Fibroblast of skin of scalp (primary cell): ENCODE measurements at places on chromosomes 4 and X.
A peak's percentile ranks its signal among the peaks of the same experiment; 100 is the strongest.

GRCh38 chr4:70667740-70668535 is 1.6 kb upstream of the JCHAIN start:
- peak; percentile 41 for DNase-seq

GRCh38 chr4:75696071-75696470 is 22.9 kb upstream of the G3BP2 start:
- no peak for DNase-seq

DNA sequence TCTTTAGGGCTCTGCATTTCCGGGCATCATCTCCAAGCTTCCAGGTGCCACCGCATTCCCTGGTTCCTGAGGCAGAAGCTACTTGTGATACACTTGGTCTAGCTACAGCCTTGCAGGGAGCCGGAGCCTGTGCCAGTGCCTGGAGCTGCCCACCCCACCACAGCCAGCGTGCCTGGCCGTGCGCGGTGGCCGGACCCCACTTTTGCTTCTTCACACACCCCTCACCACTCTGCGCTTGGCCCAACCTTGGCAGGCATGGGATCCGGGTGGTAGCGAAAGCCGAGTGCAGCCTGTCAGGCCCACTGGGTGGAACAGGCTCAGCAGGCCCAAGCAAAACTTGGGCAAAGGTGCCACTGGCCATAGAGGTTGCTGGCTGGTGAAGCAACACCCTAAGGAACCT is 823.7 kb downstream of the GLUD2 start:
- no peak for DNase-seq

DNA sequence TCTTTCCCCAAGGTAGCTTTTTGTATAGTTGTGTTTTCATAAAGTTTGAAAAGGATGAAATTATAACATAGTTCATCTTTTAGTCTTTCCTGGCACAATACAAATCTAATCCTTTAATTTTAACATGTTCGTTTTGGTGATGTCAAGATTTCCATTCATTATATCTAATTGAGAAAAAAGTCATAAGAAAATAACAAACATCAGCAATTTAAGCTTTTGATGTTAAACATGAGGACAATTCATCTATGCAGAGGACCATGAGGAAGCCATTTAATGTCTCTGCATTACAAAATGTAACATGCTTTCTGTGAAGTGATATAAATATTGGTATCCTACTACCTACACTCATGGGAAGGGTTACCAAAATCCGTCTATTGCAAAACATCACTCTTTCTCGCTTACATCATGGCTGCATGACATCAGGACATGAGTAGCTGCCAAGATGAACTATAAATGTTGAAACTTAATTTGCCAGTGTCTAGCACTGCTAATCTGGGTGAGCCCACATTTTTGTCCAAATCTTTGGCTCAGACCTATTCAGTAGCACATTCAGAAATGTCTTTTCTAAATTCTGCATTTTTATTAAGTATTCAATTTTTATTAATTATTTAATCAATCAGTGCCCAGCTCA is 9.5 kb downstream of the EPGN start:
- no peak for DNase-seq

DNA sequence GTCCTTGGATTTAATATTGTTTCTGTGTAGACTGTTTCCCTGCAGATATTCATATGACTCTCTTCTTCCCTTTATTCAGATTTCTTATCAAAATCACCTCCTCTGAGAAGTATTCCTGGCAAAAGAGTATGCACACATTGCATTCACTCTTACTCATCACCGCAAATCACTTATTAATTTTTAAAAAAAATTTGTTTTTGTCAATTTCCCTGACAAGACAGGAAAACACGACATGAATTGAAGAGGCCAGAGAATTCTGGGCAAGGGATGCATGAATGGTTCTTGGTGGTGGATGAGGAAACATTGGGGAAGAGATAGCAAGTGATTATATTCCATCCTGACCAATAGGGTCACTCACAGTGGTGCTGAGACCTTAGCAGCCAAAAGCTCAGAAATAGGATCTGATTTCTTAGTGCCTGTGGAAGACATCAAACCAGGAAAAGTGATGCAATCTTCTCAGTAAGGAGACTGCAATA is 522.5 kb upstream of the AGA start:
- peak; percentile 30 for DNase-seq

DNA sequence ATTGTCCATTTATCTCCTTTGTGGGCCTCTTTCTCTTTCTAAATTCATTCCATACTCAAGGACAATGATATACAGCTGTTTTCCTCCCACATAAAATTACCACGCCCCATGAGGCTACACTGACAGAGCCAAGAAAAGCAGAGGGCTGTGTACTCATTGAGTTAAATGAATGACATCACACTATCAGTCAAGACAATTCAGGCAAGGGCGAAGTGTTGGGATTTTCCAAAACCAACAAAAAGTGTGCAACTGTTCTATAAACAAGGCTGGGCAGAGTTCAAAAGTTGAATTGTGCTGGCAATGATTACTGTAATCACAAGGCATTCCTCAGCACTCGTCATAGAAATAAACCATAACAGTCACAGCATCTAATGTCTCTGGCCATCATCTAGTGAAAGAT is 799.6 kb upstream of the DIAPH2 start:
- DNase-seq: peak; percentile 0

- DNase-seq: no peak
Observed at GRCh38 chr4:174657472-174657871, 135.2 kb upstream of the HPGD start.

- DNase-seq: peak; percentile 17
Observed at GRCh38 chrX:104270916-104271512, 16.3 kb upstream of the ESX1 start.

GRCh38 chr4:159284733-159285132 is 181.9 kb downstream of the RAPGEF2 start:
- peak; percentile 22 for DNase-seq

- no peak for DNase-seq
Observed at GRCh38 chr4:42895452-42895851, 2.9 kb downstream of the GRXCR1 start.

GRCh38 chr4:104188301-104188700 is 306.4 kb downstream of the CXXC4 start:
- DNase-seq: no peak

GRCh38 chrX:96244955-96245354 is 439.7 kb upstream of the DIAPH2 start:
- DNase-seq: no peak

- DNase-seq: peak; percentile 50
Observed at GRCh38 chr4:13640149-13640940, 12.8 kb upstream of the BOD1L1 start.

- DNase-seq: no peak
Observed at GRCh38 chrX:57367649-57368048, 81.1 kb downstream of the FAAH2 start.

GRCh38 chrX:2188330-2188792 is 312.4 kb downstream of the DHRSX start:
- DNase-seq: no peak

DNA sequence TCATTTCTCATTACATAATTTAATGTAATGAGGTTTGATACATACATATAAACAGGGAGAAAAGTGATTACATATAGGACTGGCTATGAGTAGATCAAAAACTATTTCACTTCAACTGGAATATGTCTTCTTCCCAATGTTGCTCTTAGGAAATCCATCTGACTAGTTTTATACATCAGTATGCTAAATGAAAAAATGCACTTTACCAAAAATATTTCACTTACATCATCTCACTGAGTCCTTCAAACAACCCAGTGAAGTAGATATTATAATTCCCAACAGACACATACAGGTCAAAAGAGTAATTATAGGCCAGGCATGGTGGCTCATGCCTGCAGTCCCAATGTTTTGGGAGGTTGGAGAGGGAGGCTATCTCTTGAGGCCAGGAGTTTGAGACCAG is 215.9 kb downstream of the MID1 start:
- DNase-seq: peak; percentile 81

DNA sequence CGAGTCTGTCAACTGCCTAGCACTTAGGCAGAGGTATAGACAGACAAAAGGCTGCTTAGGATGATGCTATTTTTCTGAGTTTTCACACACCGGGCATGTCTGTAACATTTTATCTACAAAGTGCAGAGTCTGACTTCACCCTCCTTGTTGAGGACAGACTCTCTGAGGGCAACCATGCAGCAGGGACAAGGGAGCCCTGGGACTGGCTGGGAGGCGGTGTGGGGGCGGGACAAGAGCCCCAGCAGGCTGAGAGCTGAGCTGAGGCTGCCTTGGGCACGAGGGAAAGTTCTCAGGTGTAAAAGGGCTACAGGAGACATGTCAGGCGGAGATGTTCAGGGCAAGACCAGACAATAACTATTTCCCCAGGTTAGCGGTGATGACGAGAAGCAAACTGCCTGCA is 81.6 kb downstream of the GATB start:
- no peak for DNase-seq

DNA sequence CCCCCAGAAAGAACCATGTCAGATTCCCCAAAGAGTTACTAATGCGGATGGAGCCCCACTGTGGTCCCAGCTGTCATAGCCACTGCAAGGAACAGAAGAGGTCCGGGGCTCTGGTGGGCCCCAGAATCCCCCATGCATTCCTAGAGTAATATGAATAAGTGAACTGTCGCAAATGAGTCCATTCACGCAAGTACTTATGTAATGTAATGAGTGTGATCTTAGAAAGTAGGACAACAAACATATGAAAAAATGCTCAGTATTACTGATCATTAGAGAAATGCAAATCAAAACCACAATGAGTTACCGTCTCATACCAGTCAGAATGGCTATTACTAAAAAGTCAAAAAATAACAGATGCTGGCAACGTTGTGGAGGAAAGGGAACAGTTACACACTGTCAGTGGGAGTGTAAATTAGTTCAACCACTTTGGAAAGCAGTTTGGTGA is 141.5 kb upstream of the RBPJ start:
- DNase-seq: no peak

DNA sequence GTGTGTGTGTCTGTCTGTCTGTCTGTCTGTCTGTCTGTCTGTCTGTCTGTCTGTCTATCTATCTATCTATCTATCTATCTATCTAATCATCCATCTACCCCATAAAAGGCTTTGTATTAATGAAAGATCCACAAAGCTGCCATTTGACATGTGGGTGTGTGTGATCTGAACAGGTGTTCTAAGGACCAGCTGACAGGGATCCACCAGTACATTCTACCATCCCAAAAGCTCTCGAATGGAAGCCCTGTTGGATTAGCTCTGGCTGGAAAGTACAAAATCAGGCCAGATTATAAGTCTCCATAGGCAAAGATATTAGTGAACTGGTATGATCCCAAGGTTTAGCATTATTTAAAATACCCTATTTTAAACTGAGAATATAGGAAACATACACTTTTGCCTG is 299.3 kb downstream of the CAMK2D start:
- DNase-seq: no peak

DNA sequence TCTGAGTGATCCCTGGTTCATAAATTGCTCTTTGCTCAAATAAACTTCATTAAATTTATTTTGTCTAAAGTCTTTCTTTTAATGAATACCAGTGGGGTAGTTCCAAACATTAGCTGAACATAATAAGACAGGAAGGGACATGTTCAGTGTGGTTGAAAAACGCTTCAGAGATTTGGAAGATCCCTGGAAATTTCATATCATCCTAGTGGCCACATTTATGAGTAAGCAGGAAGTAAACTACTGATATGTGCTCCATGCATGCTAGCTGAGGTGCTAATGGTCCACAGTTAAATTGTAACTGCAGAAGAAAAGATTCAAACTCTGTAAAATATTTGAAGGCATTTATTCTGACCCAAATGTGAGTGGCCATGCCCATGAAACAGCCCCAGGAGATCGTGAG is 1328.7 kb downstream of the ADGRL3 start:
- DNase-seq: no peak

- DNase-seq: no peak
Observed at GRCh38 chr4:153706519-153706918, 22.4 kb downstream of the TLR2 start.

DNA sequence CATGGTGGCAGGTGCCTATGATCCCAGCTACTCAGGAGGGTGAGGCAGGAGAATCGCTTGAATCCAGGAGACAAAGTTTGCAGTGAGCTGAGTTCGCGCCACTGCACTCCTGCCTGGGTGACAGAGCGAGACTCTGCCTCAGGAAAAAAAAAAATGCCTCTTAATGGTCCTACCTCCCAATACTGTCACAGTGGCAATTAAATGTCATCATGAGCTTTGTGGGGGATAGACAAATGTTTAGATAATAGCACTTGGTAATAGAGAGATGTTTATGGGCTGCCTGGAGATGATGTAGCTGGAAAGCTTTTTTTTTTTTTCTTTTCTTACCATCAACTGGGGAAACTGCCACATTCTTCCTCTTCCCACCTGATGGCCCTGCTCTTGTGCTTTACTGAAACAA is 33.0 kb downstream of the GRK4 start:
- DNase-seq: no peak

DNA sequence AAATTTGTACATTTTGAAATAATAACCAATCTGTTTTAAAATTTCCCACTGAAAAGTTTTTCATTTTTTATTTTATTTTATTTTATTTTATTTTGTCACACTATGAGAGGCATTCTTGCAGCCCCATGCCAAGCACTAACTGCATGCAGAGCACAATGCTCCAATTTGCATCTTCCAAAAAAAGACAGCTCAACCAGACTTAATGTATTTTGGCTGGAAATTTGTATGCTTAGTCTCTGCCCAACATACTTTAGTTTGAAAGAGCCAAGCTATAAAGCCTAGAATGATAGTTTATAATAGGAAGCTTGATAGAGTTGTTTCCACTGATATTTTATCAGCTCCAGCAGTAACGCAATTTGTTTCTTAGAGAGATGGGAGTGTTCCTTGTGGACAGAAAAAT is 235.5 kb downstream of the GALNTL6 start:
- no peak for DNase-seq

DNA sequence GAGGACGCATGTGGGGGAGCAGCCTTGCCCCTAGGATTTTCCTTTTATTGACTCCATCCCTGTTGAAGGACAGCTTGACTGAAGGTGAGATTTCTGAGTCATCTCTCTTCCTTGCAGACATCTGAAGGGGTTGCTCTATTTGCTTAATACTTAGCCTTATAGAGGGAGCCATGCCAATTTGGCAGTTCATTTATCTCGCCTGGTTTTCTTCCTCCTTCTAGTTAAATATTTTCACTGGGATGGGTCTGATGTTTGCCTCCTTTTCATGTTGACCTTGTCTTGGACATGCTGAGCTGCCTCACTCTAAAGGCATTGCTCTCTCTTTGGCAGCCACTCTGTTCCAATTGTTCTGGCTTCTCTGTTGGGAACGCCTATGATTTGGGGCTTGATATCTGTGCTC is 151.0 kb upstream of the PSAPL1 start:
- DNase-seq: no peak

GRCh38 chrX:24732766-24733500 is 39.2 kb downstream of the POLA1 start:
- DNase-seq: no peak

GRCh38 chr4:67725132-67725531 is 24.2 kb upstream of the UBA6 start:
- DNase-seq: no peak

- DNase-seq: no peak
Observed at GRCh38 chrX:42090395-42090794, 167.0 kb upstream of the CASK start.
